ENCODE measurements at places on chromosomes 6 and 20.

DNA sequence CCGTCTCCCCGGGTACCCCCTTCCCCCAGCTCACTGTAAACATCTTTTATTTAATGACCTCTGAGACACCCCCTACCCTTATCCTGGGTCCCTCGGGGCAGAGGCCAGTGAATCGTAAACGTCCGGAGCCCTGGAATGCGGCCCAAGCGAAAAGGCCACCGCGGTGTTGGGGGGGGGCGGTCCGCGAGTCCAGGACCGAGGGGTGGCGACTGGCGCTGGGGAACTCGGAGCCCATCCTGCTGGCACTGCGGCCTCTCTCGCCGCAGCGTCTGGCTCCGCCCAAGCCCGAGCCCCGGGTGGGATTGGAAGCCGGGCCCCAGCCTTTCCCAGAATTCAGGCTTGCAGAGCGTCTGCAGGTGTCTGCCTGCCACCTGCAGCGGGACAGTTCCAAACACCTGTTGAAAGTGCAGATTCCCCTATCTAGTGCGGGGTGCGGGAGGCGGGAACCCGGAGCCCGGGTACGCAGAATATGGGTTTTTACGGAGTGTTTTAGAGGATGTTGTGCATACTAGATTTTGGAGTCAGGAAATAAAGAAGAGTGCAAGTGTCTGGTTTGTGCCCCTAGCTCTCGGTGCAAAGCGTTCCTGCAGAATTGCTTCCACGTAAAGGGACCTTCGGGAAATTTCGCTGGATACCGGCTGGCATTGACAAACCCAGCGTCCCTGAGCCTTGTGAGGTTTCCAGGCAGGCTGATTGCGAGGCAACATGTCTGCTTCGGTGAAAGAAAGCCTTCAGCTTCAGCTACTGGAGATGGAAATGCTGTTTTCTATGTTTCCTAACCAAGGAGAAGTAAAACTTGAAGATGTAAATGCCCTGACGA is 800 bp downstream of the RWDD2A start:
- DNase-seq = peak; percentile 42

GRCh38 chr6:130841128-130841728 is 14.0 kb downstream of the SMLR1 start:
- DNase-seq = no peak

DNA sequence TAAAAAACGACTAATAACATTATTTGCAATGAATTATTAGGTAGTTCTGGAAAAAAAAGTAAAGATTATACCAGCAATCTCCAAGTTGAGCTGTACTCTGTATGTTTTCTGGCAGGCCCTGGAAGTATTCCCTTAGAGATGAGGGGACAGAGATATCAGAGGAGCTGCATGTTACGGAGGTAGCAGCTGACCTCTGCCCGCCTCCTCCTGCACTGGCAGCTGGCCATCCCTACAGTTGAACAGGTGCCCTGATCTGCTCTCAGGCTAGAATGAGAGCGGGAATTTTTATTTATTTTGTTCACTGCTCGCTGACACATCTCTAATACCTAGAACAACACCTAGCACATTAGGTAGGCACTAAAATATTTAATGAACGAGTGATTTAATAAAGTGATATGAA is 23.1 kb downstream of the FBXL4 start:
- DNase-seq = no peak

DNA sequence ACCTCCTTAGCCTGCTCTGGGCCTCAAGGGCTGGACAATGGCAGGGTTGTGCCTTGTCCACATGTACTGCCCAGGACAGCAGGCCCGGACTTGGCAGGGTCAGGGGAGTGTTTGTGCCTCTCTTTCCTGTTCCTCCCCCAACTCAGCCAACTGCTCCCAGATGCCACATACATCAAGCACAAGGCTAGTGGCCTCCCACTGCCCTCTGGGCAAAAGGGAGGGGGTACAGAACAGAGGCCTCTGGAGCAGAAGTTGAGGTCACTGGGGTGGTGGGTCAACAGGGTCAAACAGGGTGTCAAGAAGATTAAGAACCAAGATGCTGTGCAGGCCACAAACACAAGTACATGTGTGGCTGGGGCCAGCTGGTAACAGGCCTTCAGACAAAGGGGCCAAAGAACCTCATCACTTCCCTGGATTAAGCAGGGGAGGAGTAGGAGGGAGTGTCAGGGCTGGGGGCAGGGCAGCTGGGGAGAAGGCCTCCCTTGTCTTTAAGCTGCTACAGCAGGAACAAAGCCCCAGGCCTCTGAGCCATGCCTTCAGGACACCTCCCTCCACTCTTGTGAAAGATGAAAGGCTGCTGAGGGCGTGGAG is 36.0 kb downstream of the KCNK5 start:
- no peak for DNase-seq

- no peak for DNase-seq
These were observed 17.4 kb upstream of the CSE1L start for GRCh38 chr20:49028684-49029083.

- DNase-seq = no peak
These were observed 206.5 kb upstream of the EYA4 start for GRCh38 chr6:133034509-133035206.

DNA sequence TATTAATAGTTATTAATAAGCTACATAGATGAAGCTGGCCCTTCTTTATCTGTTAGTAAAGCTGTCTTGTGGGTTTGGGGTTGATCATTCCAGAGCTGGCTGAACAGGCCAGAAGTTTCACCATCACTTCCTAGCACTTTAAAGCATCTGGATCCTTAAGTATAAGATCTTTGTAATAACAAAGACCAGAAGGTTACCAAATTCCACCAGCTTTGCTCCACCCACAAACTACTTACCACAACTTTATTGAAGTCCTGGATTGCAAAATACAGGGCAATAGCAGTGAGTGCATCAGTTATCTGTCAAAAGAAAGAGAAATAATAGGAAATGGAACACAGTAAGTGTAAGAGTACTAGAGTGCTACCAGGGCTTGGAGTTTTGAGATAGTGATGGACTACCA is 33.0 kb downstream of the PIGU start:
- DNase-seq = no peak

GRCh38 chr6:2918936-2919335 is 15.8 kb upstream of the SERPINB9 start:
- DNase-seq = no peak

- no peak for DNase-seq
These were observed 45.9 kb upstream of the MC3R start for GRCh38 chr20:56202493-56203077.

GRCh38 chr6:30818391-30818841 is 65.9 kb upstream of the DDR1 start:
- DNase-seq = no peak
